Activated CD8-positive, alpha-beta memory T cell treated with anti-CD3 and anti-CD28 coated beads for 1 hour (primary cell): ENCODE measurements at places on chromosomes 5 and 9.

- no peak for DNase-seq
These were observed 20.1 kb upstream of the MARCHF6 start for GRCh38 chr5:10333154-10334006.

DNA sequence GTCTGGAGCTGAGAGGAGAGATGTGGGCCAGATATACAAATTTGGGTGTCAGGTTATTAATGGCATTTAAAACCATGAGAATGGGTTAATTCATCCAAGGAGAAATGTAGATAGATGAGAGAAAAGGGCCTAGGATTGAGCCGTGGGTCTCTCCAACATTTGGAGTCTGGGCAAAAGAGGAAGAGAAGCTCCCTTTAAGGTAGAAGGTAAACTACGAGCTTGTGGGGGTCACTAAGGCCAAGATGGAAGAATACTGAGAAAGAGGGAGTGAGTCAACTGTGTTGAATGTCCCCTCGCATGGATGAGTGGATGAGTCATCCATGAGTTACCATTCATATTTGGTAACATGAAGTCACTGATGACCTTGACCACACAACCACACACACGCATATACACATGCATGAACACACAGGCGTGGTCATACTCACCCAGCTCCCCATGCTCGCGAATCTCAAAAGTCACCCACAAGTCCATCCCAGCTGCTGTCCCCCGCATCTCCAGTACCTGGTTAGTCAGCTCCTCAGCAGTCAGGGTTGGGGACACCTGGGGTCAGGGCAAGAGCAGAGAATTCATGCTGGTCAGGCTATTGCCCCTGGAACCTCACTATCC, 6.8 kb upstream of the FCHSD1 start:
- DNase-seq, result no peak

- DNase-seq, result no peak
These were observed 34.0 kb downstream of the PUM3 start for GRCh38 chr9:2809692-2810419.

DNA sequence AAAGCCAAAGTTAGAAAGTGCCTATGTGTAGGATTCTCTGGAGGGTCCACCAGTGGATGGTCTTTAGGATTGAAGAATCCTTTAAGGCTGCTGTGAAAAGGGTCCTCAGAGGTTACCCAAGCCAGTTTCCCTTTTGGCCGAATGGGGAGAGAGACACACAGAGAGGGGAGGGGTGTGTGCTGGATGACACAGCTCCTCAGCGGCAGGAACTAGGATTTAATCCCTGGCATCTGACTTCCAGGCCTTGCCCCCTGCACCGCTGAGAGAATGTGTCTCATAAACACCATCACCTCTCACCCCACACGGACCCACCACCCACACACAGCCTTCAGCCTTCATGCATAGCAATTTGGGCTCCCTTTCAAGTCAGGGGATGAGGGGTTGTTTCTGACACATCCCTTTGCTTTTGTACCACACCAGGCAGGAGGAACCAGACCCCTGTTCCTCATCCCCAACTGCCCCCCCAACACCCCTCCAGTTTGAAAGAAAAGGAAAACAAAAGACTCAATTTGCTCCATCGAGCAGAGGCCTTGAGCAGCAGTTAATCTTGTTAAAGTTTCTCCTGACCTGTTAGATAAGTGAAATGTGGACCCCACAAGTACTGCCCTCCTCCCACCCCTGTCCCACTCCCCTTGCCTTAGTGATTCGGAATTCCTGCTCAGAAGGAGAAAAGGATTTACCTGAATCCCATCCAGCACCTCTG, 4.0 kb downstream of the PAPPA start:
- DNase-seq, result no peak

- no peak for DNase-seq
These were observed 244.4 kb downstream of the FANCC start for GRCh38 chr9:95073042-95073607.

GRCh38 chr5:120293796-120294195, 170.3 kb upstream of the PRR16 start:
- DNase-seq, result no peak

DNA sequence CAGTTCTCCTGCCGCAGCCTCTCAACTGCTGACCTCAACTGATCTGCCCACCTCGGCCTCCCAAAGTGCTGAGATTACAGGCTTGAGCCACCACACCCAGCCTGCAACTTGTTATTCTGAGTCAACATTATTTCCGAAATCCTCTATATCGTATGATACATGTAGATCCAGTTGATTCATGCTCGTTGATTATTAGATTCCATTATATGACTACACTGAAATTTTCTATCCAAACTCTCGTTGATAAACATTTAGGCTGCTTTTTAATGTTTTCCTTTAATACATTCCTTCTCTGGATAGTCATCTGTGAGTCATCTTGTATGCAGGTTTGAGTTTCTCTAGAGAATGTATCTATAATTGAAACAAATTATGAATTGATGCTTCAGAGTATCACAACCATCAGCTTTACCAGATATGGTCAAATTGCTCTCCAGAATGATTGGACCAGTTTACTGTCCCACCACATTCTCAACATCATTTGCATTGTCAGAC, 4.1 kb downstream of the CDK7 start:
- no peak for DNase-seq

GRCh38 chr5:138336952-138337684, 948 bp upstream of the FAM53C start:
- no peak for DNase-seq

DNA sequence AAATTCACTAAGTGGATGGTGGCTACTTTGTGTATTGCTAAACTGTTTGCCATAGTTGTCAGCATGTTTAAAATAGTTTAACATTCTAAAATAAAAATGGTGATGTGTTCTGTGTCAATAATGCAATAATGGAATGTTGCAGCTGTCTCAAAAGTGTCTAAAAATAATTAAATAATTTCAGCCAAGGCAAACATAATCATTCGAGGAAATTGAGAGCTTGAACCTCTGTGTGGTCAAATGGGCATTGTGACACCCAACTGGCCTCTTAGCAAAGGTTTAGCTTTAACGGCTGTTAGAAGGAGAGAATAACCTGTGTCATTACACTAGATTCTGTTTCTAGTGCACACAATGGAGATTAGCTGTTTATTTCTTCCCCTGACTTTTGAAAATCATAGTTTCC, 278.5 kb downstream of the TMEM167A start:
- no peak for DNase-seq

GRCh38 chr9:88233091-88233490, 94.8 kb upstream of the SPATA31C2 start:
- DNase-seq, result no peak

DNA sequence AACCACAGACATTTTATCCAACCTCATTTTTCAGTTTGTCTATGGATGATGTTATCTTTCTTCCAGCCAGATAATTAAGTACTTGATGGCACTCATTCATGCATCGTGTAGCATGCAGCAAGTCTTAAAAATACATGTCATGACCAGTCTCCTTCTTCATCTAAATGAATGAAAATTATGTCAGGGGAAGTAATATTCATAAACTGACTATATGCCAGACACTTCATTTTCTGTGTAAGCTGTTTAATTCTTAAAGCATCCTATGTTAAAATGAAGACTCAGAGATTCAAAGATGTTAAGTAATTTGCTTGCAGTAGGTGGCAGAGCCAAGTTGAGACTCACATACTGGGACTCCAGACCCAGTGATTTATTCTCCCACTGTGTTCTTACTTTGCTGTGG, 181.7 kb upstream of the CD180 start:
- DNase-seq, result no peak

DNA sequence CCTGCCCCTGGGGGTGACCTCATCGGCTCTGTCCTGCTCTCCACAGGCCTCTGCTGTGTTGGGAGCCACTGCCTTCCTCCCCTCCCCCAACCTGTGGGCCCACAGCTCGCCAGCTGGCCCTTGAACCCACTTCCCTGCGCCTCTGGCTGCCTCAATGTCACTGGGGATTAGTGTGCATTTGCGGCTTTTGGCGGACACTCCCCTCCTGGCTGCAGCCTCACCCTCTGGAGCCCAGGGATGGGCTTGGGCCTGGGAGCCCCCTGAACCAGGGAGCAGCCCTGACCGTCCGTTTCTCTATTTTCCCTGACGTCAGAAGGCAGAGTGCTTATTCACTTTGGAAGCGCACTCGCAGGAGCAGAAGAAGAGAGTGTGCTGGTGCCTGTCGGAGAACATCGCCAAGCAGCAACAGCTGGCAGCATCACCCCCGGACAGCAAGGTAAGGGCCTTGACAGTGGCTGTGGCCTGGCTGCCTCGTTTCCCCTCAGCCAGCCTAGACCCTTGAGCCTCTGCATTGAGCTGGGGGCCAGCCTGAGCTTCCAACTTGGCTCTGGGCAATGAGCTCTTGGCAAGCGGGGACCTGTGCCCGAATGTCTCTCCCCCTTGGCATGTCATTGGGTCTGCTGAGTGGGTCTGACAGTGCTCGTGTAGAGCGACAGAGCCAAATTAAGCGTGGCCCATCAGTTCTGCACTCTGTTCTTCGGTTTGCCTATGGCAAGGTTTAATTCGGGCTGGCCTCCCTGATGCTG, 73.1 kb downstream of the RGS3 start:
- DNase-seq, result no peak

- DNase-seq, result no peak
These were observed 576.5 kb downstream of the TLE1 start for GRCh38 chr9:81112627-81113452.

DNA sequence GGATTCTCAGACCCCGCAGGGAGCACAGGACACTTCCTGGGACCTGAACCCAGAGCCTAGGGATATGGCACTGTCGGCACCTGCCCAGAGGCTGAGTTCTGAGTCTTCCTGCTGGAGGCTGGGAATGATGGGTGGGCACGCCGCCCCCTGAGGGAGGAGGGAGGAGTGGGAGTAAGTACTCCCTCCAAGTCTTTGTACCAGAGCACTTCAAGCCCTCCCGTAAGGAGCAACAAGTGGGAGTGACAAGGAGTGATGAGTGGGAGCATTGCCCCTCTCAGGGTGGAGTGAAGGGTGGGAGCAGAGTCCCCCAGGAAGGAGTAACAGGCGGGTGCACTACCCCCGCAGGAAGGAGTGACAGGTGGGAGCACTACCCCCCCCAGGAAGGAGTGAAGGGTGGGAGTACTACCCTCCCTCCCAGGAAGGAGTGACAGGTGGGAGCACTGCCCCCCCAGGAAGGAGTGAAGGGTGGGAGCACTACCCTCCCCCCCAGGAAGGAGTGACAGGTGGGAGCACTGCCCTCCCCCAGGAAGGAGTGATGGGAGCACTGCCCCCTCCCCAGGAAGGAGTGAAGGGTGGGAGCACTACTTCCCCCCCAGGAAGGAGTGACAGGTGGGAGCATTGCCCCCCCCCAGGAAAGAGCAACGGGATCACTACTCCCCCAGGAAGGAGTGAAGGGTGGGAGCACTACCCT, 100.1 kb downstream of the CACNA1B start:
- no peak for DNase-seq

GRCh38 chr5:106699198-106699597, 971.5 kb downstream of the EFNA5 start:
- no peak for DNase-seq

GRCh38 chr5:131943916-131944315, 1.5 kb downstream of the MEIKIN start:
- DNase-seq, result no peak
